ENCODE measurements at places on chromosomes 3 and 15.

- DNase-seq: no peak
Measured at GRCh38 chr3:195048059-195048905, 222.7 kb downstream of the XXYLT1 start.

GRCh38 chr15:38508647-38509046 is 54.7 kb downstream of the FAM98B start:
- DNase-seq: no peak

DNA sequence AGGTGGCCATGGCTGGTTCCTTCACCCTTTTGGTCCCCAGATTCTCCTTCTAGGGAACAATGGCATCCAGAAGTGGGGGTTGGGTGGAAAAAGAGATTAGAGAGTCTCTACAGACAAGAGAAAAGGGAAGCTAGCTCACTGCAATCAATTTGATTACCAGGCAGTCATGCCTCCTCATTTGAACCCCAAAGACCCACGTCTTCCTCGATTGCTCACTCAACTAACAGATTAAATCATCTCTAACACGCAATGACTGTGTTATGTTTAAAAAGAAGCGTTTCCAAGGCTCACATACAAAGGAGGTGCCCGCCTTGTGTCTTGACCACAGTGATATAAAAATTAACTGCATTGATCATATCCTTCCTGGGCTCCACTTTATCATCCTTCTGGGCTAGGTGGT is 57.6 kb downstream of the BHLHE40 start:
- no peak for DNase-seq

DNA sequence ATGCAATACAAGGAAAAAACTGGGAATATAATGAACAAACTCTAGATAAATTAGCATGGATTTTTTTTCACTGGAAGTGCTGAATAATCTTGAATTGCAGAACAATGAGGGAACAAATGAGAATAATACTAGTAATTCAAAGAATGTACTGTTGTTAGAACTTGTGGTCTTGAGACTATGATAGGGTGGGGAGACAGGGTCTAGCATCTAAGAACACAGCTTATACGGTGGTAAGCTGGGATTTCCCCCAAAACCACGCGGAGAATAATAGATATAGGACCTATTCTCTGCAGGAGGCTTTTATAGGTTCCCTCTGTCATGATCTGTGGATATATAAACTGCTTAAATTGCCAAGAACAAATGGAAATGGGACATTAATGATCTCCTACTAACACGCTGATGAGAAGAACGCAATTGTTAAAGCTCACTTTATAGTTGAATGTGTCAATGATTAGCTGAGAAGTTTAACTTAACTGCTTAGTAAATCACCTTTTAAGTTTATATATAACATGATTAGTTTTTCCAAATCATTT is 692.3 kb downstream of the ZPLD1 start:
- no peak for DNase-seq

- DNase-seq: no peak
Measured at GRCh38 chr3:114847564-114847963, 299.5 kb downstream of the ZBTB20 start.

Data from stimulated activated CD4-positive, alpha-beta T cell treated with anti-CD3 and anti-CD28 coated beads, TNF-alpha, amount 100 ng/mL, for 4 hours (primary cell).